A673 (cell line): ENCODE measurements at places on chromosomes 6 and 20. TPM values are rescaled to one million over a fixed set of nuclear protein-coding genes. Genes with fewer than 3 reads are reported as not detected.
A peak's percentile ranks its signal among the peaks of the same experiment; 100 is the strongest.

DNA sequence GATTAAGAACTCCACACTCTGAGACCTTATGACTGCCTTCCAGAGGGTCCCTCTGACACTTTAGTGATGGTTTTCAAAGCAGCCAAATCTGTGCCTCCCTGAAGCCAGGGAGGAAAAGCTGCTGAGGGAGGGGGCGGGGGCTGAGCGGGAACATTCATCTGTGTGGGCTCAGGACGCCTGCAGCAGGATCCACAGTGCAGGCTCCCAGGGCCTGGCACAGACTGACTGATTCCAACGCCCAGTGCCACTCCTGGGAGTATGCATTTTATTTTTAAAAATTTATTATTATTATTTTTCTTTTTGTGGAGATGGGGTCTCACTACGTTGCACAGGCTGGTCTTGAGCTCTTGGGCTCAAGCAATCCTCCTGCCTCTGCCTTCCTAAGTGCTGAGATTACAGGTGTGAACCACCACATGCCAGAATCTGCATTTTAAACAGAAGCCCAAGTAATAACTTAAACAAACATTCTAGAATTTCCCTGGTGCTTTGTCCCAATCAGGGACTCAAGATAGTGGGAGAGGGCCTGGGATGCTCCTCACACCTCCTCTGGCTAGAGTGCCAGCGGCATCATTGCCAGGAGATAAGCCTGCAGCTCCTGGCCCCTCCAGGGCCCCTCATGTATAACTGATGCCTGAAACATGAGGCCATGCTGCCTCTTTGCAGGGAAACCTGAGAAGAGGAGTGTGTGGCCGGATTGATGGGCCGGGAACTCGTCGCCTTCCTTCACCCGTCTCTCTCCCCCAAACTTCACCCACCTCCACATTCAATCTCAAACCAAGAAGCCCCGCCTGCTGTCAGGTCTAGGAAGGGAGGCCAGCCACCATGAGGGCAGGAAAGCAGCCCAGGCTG lies 438 bp upstream of the TMC2 start:
- no peak for DNase-seq

Gene PTPRA
- total RNA-seq, result 56.9 and 65.6 TPM in 2 replicates

DNA sequence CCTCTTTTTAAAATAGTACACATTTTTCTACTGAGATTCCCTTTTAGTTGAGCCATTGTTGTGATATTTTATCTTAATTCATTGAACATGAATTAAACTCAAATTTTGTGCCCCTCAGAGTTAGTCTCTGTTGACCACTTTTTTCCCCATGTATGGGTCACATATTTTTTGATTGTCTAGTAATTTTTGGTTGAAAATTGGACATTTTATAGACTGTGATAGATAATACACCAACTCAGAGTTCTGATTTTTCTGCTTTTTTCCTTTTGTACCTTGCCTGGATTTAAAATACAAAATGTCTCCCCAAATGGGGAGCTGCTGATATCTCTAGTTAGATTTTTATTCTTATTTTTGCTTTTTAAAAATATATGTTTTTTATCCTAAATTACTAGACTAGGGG lies 291.8 kb upstream of the CITED2 start:
- DNase-seq, result no peak

GRCh38 chr6:156197513-156197912 lies 579.7 kb upstream of the ARID1B start:
- DNase-seq, result no peak

DNA sequence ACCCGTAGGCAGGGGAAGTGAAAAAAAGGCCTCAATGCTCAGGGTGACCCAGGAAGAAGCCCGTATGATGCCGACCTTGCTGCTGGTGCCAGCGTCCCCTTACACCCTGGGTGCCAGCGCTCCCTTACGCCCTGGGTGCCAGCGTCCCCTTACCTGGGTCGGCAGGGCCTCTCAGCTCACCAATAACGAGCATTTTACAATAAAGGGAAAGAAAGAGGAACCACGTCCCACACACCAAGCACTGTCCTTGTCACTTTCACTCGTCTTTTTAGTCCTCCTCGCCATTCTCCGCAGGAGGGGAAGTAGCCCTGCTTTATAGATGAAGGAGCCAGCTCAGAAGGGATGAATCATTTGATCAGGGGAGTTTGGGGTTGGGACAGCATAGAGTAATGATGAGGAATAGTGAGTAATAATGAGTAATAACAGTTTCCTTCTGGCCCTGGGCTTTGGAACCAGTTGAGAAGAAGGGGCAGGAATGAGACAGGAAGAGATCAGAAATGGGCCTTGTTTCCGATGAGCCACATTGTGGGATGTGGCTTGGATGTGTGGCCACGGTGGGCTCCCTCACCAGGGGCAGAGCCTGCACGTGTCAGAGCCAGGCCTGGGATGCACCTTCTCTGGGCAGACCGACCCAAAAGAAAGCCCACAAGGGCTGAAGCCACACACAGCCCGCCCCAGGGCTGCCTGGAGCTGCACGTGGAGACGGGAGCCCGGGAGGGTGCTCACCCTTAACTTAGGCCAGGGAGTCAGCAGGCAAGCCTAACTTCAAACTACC lies 75.7 kb downstream of the SYNJ2 start:
- peak; percentile 35 for DNase-seq

DNA sequence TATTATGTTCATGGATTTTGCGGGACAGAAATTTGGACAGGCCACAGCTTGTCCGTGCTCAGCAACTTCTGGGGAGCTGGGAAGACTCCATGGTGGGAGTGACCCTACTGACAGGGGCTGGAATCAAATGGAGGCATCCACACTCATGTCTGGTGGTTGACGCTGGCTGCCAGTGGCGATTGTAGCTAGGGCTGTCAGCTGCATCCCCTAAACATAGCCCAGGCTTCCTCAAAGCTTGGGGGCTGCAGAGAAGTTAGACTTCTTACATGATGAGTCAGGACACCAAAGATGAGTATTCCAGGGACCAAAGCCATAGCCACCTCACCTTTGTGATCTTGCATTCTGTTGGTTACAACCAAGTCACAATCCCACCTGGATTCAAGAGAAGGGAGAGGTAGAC lies 18.4 kb upstream of the FAM50B start:
- no peak for DNase-seq

GRCh38 chr20:40860487-40860902 lies 168.1 kb upstream of the TOP1 start:
- DNase-seq, result no peak

GRCh38 chr6:74114428-74114827 lies 418.4 kb downstream of the CD109 start:
- DNase-seq, result no peak

- no peak for DNase-seq
Measured at GRCh38 chr20:50286609-50287008, 96.0 kb downstream of the CEBPB start.

GRCh38 chr20:62938105-62938888 lies at the start of gene GID8:
Gene GID8, plus strand, starts transcription at chr20:62938147. Its CDS starts 3,356 bp downstream, at chr20:62941503.
- DNase-seq, result peak; percentile 45

Gene CST9L
- not detected in 2 replicates for total RNA-seq

GRCh38 chr20:37273988-37274387 lies 12.4 kb upstream of the GHRH start:
- DNase-seq, result no peak

DNA sequence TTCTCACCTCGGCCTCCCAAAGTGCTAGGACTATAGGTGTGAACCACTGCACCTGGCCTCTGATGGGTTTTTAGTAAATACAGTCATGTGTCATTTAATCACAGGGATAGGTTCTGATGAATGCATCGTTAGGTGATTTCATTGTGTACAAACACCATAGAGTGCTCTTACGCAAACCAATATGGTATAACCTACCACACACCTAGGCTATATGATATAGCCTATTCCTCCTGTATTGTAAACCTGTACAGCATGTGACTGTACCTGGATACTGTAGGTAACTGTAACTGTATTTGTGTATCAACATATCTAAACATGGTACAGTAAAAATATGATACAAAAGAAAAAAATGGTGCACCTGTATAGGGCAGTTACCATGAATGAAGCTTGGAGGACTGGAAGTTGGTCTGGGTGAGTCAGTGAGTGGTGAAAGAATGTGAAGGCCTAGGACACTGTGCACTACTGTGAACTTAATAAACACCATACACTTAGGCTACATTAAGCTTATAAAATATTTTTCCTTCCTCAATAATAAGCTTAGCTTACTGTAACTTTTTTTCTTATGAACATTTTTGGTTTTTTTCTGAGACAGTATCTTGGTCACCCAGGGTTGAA lies 10.0 kb downstream of the BICRAL start:
- no peak for DNase-seq

DNA sequence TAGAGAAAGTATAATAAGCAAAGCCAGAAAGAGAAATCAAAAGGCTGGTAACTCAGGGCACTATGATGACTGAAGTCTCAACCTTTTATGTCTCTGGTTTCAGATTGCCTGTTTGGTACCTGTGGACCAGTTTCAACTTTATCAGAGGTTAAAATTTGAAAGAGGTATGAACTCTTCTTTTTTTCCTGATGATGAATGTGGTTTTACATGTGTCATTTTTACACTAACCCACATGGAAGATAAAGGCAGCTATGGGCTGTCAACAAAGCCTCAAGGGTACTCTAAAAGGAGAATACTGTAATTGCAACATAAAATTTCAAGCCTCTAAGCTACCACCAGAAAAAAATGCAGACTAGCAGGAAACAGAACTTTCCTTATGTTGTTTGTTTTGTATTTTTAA lies 52.4 kb downstream of the RNF144B start:
- DNase-seq, result no peak

Gene HLA-DQB1
- not detected in 2 replicates for total RNA-seq

DNA sequence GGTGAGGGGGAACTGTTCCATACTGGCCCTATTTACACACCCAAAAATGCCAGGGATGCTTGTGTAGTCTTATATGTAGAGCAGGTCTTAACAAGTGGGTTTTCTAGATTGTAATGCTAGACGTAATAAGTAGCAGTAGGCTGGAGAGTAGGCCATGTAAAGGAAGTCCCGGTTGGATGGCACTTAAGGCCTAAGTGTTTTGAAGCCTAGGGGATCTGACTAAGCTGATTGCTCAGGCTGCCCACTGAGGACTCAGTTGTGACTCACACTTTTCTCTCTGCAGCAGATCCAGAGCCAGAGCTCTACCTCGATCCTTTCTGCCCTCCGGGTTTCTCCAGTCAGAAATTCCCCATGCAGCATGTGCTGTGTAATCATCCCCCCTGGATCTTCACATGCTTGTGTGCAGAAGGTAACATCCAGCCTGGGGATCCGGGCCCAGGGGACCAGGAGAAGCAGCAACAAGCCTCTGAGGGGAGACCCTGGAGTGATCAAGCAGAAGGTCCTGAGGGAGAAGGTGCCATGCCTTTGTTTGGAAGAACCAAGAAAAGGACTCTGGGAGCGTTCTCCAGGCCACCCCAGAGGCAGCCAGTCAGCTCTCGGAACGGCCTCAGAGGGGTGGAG lies 26.6 kb downstream of the ZNF133 start:
- peak; percentile 23 for DNase-seq

DNA sequence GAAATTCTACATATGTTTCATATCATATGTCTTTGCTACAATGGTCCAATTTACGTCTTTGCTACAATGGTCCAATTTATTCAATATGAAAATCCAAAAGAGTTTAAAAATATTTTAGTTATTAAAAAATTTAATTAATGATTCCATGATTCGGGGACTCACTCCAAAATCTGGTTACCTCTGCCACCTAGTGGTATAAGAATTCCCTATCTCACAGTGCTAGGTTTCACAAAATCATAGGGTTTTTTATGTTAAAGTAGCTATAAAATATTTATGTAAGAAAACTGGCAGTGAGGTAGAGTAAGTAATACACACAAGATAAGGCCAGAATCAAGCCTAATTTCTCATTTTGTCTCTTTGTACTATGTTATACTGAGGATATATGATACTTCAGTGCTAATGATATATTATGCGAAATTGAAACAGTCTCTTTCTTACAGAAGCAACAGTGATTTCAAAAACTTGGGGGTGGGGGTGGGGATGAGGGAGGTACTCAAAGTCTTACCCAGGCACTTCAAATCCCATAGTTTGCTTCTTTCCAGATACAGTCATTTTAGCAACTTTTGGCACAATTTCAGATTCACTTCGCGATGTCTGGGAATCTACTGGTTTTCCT lies 52.3 kb downstream of the HBS1L start:
- DNase-seq, result peak; percentile 24

DNA sequence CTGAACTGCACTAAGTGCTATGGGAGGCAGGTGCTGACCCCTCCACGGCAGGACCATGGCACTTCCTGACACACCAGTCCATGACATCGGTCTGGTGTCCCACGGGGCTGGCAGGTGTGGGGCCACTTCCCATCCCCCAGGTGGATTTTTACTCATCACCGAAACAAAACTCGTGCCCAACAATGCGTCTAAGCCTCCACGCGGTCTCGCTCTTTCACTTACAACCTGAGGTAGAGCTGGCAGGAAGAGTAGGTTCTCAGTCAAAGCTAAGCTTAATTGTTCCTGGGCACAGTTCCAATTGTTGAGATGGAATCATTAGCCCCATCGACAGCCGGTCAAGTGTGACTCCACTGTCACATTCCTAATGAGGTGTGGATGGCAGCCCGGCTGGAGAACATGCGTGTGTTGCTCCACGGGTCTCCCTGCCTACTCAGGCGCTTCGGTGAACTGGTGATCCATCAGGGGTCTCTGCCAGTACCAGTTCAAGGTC lies 125.7 kb downstream of the SLC23A2 start:
- DNase-seq, result peak; percentile 63

GRCh38 chr6:140636908-140637402 lies 1262.5 kb upstream of the CITED2 start:
- DNase-seq, result no peak

DNA sequence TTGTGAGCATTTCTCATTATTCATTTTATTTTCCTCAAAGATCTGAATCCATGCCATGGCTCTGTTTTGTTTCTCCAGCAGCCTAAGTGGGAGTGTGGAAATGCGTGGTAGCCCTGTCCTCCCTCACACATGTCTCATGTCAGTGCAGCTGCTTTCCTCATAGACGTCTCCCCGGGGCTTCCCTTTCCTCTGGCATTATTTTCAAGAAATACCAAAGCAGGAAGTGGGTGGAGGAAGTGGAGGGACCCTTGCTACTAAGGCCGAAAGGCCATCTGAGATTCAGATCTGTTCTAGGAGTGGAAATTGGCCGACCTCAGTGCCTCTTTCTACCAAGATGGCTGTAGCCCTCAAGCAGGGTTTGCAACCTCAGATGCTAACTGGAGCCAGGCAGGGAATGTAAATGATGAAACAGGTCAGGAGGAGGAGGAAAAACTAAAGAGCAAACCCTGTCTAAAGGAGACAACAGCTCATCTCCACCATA lies 420.9 kb upstream of the PLCB4 start:
- DNase-seq, result no peak

Gene FOXP4
- total RNA-seq, result 53.9 and 56.7 TPM in 2 replicates

Gene PPP1R3G
- 0.24 and 0.81 TPM in 2 replicates for total RNA-seq

GRCh38 chr6:63523630-63524029 lies 48.6 kb upstream of the LOC128125822 start:
- DNase-seq, result no peak
